ENCODE measurements at places on chromosomes 1 and 21.

DNA sequence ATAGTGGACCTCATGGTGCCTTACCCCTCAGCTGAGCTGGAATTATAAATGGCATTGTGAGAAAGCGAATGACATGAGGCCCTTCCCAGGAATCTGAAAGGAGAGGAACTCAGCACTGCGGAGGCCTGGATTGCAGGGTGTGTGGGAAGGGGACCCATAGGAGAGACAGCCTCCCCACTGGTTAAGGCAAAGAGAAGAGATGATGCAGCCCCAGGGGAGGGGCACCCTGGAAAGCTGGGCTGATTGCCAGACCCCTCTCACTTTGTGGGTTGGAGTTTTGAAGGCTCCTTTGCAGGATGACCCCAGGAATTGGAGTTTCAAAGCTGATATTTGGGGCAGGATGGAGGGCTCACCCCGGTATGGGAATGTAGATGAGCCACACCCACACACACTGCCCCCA lies 2.0 kb downstream of the NPPB start:
- H3K4me3 ChIP-seq = no peak overlapping the region
- H3K27me3 ChIP-seq = peaks cover 31% of the 10 kb centered on the region
- DNase-seq = no peak
- no peak overlapping the region for H3K27ac ChIP-seq

DNA sequence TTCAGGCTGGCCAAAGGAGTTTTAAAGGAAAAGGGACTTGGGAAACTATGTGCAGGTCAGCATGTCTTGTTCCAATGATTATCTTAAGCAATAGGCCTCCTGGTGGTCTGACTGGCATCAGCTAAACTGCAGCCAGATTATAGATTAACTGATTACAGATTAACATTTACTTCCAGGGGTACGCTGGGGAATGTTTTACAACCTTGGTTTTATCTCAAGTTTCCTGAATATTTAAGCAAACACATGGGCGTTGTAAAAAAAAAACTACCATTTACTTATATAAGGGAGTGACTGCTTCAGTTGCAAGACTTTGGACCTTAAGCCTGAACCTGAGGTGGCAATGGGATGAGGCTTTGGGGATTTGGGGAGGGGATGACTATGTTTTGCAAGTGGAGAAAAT lies 600.6 kb upstream of the B3GALT2 start:
- no peaks in the 10 kb centered on the region for H3K36me3 ChIP-seq
- no peaks in the 10 kb centered on the region for H3K27me3 ChIP-seq
- H3K4me3 ChIP-seq = no peak overlapping the region

DNA sequence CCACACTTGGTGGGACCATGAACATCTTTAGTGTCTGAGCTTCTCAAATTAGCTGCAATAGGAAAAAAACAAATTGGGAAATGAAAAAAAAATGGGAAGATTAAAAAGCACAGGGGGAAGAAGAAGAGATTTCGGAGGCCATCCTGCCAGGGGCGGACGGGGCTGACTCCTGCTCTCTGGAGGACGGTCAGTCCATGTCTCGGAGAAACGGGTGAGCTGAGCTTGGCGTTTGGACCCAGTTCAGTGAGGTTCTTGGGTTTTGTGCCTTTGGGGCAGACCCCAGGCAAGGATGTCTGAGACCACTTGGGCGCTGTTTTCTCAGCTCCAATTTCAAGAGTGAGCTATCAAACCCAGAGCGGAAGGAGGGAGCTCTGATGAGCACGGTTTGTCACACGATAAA lies 123.9 kb downstream of the PRDM2 start:
- H3K4me3 ChIP-seq = no peak overlapping the region
- H3K27ac ChIP-seq = no peak overlapping the region
- no peak for DNase-seq
- no peaks in the 10 kb centered on the region for H3K4me1 ChIP-seq
- peaks cover 24% of the 10 kb centered on the region for H3K36me3 ChIP-seq
- peaks cover 6% of the 10 kb centered on the region for H3K27me3 ChIP-seq

DNA sequence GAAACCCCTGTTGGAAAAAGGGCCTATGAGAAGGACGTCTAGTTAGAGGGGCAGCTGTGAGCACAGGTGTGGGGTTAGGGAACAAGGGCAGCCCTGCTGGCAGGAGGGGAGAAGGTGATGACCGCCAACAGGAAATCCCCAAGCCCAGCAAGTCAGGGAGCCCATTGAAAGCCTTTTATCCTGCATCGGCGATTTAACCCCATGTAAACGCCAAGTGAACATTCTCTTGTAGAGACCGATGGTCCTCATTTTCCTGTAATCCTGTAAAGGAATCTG lies 1.1 kb upstream of the BSND start:
- peaks cover 5% of the 10 kb centered on the region for H3K4me1 ChIP-seq
- DNase-seq = no peak
- peaks cover 71% of the 10 kb centered on the region for H3K27me3 ChIP-seq
- no peaks in the 10 kb centered on the region for H3K36me3 ChIP-seq

DNA sequence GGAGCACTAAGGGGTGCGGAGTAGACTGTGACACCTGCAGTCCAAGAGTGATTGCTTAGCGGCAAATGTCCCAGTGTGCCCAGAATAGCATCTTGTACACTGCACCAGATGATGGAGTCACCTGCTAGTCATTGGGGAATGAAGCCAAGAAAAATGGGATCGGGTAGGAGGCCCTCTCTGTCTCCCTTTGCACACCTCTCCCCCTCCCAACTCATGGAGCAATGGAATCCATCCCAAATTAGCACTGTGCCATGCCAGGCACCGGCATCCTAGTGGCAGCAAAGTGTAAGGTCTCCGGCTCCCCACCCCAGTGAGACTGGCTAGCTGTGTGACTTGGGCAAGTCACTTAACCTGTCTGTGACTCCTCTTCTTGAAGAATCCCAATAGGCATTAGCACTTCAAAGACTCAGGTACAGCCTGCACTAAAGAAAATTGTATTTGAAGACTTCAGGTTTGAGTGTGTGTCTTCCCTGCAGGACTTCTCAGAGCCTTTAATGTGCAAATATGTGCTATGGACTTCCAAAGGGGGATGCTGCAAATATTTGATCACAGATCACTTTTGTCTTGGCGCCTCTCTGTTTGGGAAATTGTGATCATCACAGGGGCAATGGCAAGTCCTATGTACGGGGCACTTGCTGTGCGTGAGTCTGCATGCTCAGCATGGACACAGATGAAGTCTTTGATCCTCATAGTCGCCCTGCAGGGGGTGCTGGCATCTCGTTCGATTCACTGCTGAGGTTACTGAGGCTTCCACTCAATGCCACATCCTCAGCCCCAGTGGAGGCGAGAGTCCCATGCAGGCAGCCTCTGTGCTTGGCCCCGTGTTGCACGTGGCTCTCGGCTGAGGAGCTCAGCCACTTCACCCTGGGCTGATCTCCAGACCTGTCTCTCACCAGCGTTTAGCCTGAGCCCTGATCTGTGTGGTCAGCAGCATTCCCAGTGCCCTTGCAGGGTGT lies 272.9 kb upstream of the C1orf174 start:
- H3K36me3 ChIP-seq = no peaks in the 10 kb centered on the region
- no peak overlapping the region for H3K4me3 ChIP-seq
- H3K4me1 ChIP-seq = peaks cover 2% of the 10 kb centered on the region
- no peak overlapping the region for H3K27ac ChIP-seq
- peaks cover 8% of the 10 kb centered on the region for H3K27me3 ChIP-seq

GRCh38 chr1:111837393-111837792 lies 81.7 kb downstream of the DDX20 start:
- H3K4me3 ChIP-seq = no peak overlapping the region
- no peaks in the 10 kb centered on the region for H3K4me1 ChIP-seq
- H3K27ac ChIP-seq = no peak overlapping the region
- no peak for DNase-seq
- no peaks in the 10 kb centered on the region for H3K36me3 ChIP-seq
- no peaks in the 10 kb centered on the region for H3K27me3 ChIP-seq

DNA sequence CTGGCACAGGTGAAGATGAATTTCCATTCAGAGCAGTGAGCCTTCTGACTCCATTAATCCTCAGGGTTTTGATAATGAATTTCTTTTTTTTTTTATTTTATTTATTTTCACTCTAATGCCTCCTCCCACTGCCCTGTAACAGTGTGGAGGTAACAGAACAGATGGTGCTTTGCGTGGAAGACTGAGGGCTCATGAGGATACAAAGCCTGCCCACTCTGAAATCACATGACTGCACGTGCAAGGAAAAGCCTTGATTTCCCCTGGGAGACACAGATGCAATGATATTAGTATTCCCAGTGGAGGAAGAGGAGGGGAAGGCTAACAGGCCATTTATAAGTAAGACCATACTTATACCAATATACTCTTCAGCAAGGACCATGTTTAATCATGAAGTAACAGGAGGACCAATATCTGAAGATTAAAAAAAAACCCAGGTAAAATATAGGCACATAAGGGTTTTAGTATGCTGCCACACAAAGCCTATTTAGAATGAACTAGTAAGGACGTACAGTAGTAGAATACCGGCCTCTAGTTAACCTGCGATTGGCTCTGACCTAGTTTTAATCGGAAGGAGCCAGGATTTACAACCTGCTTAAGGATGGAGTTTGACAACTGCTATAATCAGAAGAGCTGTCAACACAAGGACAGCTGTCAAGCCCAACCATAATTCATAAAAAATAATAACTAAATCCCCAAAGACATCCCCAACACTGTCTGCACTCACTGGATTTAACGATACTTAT lies 69.6 kb downstream of the LHX4 start:
- no peak overlapping the region for H3K4me3 ChIP-seq
- DNase-seq = no peak
- H3K4me1 ChIP-seq = no peaks in the 10 kb centered on the region
